ENCODE measurements at places on chromosomes 5 and 9.

- DNase-seq, result no peak
Observed at GRCh38 chr9:19464061-19464763, 55.4 kb downstream of the ACER2 start.

- no peak for DNase-seq
Observed at GRCh38 chr5:179319741-179320281, 25.4 kb downstream of the ADAMTS2 start.

DNA sequence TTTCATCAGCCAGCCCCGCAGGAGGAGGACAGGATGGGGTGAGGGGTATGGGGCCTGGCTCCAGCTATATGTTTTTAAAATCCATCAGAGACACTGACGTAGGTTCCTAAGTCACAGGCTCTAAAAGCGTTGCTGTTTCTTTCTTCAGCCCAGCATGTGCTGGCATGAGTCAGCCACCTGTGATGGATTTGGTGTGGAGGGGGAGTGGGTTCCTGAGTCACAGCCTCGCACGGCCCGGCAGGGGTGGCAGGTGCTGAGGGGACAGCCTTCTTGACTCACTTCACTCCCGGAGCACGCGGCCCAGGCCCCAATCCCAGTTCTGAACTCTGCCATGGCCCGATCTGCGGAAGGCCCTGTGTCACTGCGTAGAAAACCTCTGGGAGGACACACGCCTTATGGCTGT is 38.8 kb upstream of the RPL26L1 start:
- DNase-seq, result no peak

DNA sequence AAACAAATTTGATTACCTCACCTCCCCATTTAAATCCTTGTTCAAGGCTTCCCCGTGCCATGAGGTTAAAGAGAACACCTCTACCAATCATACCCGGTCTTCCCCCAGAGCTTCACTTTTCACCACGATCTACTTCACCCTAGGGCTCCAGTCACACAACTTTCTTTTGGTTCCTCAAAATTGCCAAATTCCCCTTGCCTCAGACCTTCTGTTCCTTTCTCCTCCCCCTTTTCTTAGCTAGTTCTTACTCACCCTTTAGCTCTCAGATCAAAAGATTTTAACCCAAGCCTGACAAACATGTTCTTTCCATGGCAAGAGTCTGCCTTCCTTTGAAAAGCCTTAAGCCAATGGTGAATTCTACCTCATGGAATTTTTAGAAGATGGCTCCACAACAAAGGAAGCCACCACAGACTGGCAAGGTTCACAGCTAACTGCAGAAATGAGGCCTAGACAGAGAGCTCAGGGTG is 56.7 kb downstream of the MAPKAP1 start:
- no peak for DNase-seq

GRCh38 chr5:74567411-74567995 is 73.0 kb downstream of the ENC1 start:
- no peak for DNase-seq

DNA sequence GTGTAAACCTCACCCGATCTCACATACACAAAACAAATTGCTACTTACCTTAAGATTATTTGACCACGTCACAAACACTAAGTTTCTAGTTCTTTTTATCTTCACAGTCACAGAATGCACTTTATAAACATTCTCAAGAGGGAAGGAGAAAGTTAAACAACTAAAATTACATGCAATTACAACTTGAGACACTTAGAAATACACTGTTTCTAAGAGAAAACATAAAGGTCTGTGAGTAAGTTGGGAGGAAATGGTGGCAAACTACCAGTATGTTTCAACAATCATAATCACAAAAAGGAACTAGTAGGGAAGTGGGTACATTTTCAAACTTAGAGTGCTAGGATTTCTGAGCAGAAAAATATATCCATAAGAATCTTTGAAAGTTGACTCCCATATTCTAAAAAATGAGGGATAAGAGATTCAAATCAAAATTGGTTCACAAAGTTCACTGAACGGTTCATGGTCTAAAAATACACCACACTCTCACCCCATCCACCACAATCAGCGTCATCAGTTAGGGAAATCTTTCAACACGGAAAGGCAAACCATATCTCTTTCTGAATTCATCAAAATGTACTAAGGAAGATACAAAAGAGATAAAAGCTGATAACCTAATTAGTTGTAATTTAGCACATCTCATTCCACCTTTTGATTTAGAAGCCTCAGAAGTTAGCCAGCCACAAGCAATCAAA is 182.6 kb downstream of the BNC2 start:
- DNase-seq, result no peak

DNA sequence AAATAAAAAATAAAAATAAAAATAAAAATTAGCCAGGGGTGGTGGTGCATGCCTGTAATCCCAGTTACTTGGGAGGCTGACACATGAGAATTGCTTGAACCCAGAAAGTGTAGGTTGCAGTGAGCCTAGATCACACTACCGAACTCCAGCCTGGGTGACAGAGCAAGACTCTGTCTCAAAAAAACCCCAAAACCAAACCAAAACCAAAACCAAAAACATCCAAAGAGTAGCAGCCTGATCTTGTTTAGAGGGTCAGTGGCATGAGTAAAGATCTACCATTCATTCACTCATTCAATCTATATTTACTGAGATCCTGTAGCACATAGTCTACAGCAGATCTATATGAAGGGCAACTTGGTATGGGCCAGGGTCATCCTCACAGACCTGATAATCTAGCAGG is 202.4 kb downstream of the MAPKAP1 start:
- DNase-seq, result no peak

- DNase-seq, result no peak
Observed at GRCh38 chr9:86549920-86550319, 195.7 kb upstream of the TUT7 start.

GRCh38 chr5:133119233-133119711 is 67.5 kb downstream of the HSPA4 start:
- no peak for DNase-seq

DNA sequence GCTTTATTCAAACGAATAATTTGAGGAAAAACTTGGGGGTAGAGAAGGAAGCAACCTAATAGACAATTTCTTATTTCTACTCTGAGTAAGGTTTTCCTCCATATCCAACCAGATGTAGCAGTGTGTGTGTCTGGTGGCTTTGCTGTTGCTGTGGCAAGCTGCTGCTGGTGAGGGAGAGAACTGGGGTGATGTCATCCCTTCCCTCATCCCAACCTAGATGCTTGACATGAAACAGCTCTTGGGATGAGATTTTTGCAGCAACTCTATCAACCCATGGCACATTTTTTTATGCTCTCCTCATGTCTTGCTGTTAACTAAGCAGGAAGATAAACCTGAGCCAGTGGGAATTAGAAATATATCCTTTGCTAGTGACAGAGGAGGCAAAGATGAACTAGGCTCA is 135.8 kb downstream of the PCSK1 start:
- DNase-seq, result no peak

DNA sequence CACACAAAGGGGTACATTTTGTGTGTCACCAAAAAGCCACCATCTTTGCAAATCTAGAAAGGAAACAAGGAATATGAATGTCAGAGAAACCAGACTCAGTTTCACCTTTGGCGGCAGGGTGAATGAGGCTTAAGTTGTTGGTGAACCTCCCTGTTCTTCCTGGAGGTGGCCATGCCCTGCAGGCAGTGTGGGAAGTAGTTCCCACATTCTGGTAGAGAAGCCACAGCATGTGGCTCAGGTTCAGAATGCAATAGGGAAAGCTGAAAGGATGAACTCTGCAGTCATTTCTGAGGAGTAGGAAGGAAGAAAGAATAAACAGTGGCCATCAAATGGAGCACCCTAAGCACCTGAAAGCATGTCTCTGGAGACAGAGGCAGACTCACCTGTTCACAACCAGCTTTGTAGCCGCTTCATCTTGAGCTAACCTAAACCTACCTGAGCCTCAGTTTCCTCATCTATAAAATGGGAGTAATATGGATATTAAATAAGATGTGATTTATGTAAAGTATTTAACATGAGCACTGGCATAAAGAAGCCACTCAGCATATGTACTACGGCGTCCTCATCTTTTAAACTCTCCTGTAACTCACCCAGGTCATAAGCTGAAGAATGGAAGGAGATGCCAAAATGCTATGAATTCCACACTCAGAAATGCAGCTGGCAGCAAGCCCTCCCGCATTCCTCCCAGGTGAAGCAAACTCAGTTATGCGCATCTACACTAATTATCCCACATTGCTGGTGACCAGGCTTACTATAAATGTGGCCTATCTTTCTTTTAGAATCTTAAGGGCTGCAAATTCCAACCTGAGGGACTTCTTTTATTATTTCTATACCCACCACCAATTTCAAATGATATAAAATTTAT is 86.0 kb downstream of the ZNF608 start:
- DNase-seq, result no peak

DNA sequence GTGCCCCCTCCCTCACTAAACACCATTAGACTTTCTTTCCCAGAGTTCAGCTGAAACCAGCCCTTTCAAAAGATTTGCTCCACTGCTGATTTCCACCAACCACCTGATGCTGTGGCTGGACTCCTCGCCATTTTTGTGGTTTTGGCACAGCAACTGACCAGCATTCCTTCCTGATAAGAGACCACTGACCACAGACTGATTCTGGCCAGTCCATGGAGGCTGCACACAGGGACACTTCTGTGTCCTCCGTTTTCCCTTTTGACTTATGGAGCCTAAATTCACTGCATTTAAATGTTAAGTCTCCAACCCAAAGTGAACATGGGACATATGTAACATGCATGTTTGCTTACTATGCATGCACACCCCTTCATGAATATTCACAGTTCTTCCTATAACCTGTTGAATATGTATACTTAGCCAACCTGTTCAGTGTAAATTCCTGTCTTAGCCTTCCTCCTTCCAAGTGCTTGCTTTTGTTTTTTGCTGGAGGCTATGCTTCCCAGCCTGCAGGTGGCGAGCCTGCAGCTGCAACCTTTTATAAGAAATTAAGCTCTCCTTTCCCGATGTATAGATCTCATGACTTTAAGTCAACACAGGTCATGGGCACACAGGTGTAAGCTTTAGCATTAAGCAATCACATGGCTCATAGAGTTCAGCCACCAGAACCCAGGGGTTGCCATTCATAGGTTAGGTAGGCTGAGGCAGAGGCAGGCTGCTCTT is 78.7 kb downstream of the ACTL7B start:
- no peak for DNase-seq

GRCh38 chr5:76547891-76548524 is 75.2 kb downstream of the F2RL2 start:
- DNase-seq, result no peak

- no peak for DNase-seq
Observed at GRCh38 chr9:128819716-128820664, 1.7 kb downstream of the ENDOG start.

DNA sequence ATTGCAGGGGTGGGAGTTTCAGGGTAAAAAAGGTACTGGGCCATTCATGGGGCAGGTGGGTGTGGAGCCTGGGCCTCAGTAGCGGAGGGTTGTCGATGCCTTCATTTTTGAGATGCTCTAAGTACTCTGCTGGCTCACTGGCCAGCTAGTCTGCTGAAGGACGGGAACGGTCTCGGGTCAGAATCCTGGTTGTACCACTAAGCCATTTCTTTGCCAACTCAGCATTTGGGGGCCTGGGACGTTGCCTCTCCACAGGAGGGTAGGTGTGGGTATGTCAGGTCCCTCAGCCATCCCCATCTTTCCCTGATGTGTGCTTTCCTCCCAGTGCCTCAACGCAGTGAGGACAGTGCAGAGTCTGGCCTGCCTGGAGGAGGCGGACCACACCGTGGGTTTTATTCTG is 25.1 kb downstream of the SH3GLB2 start:
- no peak for DNase-seq

DNA sequence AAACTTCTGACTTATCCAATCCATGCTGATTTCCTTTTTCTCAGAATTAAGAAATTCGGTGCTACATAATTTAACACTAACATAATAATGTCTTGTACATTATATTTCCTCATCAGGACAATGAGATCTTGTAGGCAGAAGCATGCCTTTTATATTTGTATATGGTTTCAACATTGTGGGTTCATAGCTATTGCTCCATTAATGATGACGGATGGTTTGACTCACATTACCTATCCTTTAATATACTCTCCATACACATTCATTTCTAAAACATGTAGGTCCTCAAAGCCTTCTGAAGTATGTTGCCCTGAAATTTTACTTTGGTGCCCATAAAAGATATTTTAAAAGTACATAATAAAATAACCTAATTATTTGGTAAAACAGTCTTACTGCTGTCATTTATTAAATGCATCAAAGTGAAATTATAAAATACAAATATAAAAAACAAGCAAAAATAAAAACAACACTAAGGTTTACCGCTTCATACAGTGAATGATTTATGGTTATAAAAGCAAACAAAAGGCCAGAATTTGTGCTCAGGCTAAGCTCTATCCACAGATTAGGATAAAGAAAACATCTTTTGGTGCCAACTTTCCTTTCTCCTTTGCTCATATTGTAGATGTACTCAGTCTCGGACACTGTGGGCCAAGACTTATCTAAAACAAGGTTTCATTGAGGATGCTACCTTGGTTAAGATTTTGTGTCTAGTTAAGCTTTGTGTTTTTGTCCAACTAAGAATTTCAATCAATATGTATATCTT is 61.2 kb upstream of the GCNT4 start:
- no peak for DNase-seq

DNA sequence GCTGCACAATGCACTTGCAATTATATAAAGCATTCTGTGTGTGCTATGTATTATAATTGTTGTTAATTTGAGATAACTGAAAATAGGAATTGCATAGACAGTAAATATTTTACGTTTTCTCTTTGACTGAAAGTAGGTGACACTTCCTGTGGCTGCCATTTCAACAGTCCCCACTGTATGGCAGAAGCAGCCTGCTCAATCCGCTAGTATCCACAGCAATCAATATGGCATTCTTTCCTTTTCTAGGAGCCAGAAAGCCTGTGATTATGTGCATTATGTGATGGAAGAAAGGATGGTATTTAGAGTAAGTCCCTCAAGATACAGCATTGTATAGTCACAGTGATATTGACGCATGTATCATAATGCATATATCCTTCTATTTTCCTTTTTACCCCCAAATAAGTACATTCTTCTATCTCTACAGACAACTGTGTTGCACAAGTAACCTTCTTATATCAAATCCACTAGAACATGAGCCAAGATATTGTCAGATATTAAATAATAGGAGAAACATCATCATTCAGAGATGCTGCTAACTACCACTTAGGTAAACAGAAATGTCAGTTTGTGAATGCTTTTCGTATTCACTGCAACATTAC is 59.7 kb downstream of the CARTPT start:
- no peak for DNase-seq

DNA sequence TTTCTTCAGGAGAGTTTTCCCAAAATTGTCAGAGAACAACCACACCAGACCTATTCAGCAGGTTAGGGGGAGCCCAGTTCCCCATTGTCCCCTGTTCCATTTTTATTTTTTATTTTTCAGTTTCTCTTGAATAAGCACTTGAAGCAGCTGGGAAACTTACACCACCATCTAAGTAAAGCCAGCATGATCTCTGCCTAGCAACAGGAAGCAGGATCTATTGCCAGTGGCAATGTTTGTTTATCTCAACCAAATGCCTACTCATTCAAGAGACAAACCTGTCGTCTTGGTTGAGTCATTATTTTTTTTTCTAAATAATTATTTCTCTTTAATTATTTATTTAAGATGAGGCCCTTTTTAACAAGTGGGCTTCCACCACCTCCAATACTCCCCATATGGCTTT is 379.3 kb downstream of the PLK2 start:
- DNase-seq, result no peak

Data from activated CD8-positive, alpha-beta memory T cell treated with anti-CD3 and anti-CD28 coated beads for 48 hours (primary cell).